ENCODE measurements at places on chromosomes 4 and X.

- DNase-seq: no peak
Observed at GRCh38 chr4:124948976-124949597, 236.6 kb upstream of the ANKRD50 start.

GRCh38 chrX:2388669-2389068 lies 112.1 kb downstream of the DHRSX start:
- DNase-seq: no peak

GRCh38 chrX:155997436-155997835 lies at the start of gene IL9R:
IL9R (plus strand) TSS chrX:155997696; CDS start chrX:155997760, 64 bp downstream.
- no peak for DNase-seq

GRCh38 chrX:45872480-45872879 lies 671.8 kb upstream of the DIPK2B start:
- no peak for DNase-seq

DNA sequence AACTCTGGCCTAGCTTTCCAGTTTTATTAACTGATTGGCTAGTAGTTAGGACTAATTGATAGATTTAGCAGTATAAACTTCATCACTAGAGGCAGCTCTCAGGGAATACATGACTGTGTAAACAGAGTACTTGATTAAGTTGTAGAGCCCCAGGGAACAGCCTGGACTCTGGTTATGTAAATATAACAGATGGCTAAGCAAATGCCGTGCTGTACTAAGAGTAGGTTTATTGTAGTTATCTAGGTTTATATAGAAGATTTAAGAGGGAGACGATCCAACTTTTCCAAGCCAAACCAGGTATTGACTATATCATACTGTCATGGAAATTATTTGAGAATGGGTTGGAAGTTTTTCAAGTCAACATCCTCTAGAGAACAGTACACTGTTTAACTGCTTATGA lies 463.4 kb upstream of the GRID2 start:
- DNase-seq: no peak

DNA sequence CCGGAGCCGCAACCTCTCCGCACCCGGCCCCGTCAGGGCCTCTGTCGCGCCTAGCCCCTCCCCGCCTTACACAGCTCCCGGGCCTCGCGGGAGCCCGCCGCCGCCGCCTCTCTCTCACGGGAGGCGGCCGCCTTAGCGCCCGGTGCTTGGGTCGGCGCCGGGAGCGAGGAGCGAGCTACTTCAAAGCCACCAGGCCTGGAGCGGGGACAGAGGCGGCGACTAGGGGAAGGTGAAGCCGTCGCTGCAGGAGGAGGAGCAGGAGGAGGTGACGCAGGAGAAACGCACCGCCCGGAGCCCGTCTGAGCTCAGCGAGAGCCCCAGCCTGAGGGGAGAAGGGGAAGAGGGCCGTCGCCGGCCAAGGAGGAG lies 250 bp downstream of the USP9X start:
- DNase-seq: peak; percentile 59
